ENCODE measurements at places on chromosomes 6 and 20. TPM values are rescaled to one million over a fixed set of nuclear protein-coding genes. Genes with fewer than 3 reads are reported as not detected.

PDSS2 gene
- 12.1 TPM for total RNA-seq

TCP11 gene
- 0.51 TPM for total RNA-seq

SLC22A2 gene
- not detected for total RNA-seq

MMP24 gene
- total RNA-seq = 0.17 TPM

MAP1LC3A gene
- total RNA-seq = 21.8 TPM

TSHZ2 gene
- total RNA-seq = 2.6 TPM

BNIP5 gene
- total RNA-seq = not detected

HAO1 gene
- not detected for total RNA-seq

GSTA2 gene
- total RNA-seq = not detected

TXLNB gene
- total RNA-seq = 1.5 TPM

DDX39B gene
- total RNA-seq = 370 TPM

NKX2-4 gene
- total RNA-seq = not detected

DYNLT2 gene
- total RNA-seq = 1.0 TPM

KCNK15 gene
- 4.1 TPM for total RNA-seq

TP53TG5 gene
- total RNA-seq = under 0.01 TPM

SLC17A1 gene
- total RNA-seq = not detected

SSTR4 gene
- total RNA-seq = not detected

PDE7B gene
- 22.1 TPM for total RNA-seq

POM121L2 gene
- total RNA-seq = not detected

TREML2 gene
- total RNA-seq = not detected

FANCE gene
- 10.7 TPM for total RNA-seq

PPP1R3G gene
- 3.3 TPM for total RNA-seq

KCNK16 gene
- not detected for total RNA-seq

MAN1A1 gene
- total RNA-seq = 120 TPM

REV3L gene
- 127 TPM for total RNA-seq

STMN3 gene
- 16.4 TPM for total RNA-seq

MUC22 gene
- not detected for total RNA-seq

SOX18 gene
- not detected for total RNA-seq

MYT1 gene
- not detected for total RNA-seq

GSTA3 gene
- total RNA-seq = not detected

ZNF343 gene
- 15.0 TPM for total RNA-seq

NEDD9 gene
- 13.6 TPM for total RNA-seq

OR2B6 gene
- 0.17 TPM for total RNA-seq

CALHM5 gene
- 4.4 TPM for total RNA-seq

GTSF1L gene
- not detected for total RNA-seq

TAF11 gene
- 16.9 TPM for total RNA-seq

ELOVL4 gene
- 4.6 TPM for total RNA-seq

C6orf141 gene
- 0.77 TPM for total RNA-seq

ATP6V1G2 gene
- total RNA-seq = 4.1 TPM

Measured in fibroblast of lung (primary cell).